Fibroblast of skin of left quadriceps (primary cell): ENCODE measurements at places on chromosomes 4 and X.
A peak's percentile ranks its signal among the peaks of the same experiment; 100 is the strongest.

DNA sequence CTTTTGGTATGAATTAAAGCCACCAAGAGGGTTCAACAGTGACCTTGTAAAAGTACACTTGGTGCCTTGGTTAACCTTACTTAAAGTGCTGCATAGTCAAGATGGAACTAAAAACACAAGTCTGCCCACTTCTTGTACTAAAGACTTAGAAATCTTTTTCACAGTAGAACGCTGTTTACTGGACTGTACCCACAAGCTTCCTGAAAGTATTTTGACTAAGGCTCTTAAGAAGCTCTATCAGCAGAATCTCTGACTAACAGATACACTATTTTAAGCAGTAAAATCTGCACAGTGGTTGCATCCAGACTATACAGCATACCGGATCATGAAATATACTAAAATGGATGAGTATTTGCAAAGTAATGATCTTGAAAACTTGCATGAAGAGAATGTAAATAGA is 7.2 kb downstream of the RAB28 start:
- DNase-seq: peak; percentile 27

GRCh38 chr4:158884280-158884679 is 115.5 kb downstream of the FNIP2 start:
- DNase-seq: no peak

DNA sequence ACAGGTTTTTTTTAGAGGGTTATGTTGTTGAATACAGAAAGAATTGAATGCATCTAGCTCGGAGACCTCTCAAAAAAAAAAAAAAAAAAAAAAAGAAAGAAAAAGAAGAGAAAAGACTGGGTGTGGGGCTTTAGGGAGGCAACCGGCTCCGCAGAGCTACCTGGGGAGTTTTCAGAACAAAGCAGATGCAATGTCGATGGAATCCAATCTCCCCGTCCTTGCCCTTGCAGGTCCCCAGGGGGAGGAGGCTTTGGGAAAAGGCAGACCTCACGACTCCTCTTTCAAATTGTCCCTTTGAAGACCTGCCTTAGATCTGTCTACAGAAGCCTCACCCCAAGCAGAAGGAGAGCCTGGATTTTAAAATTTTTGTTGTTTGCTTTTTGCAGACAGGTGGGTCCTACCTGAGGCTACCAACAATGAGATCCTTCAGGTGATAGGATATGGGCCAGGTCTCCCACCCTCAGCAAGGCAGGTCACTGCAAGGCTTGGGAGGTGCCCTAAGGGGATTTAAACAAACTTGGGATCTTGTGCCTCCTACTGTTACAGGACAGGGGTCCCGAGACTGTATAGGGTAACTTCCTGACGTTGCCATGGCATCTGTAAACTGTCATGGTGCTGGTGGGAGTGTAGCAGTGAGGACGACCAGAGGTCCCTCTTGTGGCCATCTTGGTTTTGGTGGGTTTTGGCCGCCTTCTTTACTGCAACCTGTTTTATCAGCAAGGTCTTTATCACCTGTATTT is 75.2 kb upstream of the PRKX start:
- DNase-seq: no peak

DNA sequence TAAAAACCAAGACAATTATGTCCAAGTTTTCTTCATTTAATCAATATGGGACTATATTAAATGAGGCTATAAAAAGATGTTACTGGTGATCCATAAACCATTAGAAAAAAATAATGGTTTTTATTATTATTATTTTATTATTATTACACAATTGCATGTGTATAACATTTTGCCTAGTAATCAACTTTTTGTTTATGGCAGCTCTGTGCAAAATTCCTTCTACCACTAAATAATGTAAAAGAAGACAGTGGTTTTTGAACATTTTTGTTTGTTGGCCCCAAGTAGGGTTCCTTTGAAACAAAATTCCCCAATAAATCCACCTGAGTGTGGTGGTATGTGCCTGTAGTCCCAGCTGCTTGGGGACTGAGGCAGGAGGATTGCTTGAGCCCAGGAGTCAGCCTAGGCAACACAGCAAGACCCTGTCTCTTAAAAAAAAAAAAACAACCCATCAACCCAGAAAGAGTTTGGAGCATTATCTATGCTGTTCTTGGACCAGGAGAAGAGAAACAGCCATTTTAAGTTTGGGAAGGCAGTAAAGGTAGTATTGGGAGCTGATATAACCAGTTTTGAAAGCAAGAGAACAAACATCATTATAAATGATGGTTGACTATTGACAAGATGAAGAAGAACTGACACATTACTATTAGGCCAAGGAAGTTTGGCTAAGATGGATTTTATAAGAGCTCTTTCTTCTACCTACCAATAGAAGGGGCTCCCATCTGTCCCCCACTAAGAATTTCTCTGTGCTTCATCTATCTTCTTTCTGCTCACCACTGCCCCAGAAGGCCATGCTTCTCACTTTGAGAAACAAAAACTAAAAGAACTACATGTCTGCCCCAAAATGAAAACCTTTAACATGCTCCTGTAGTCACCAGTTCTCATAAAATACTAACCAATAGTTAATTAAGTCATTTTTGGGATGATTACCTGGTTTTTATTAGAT is 2.2 kb downstream of the TMEM156 start:
- DNase-seq: no peak

DNA sequence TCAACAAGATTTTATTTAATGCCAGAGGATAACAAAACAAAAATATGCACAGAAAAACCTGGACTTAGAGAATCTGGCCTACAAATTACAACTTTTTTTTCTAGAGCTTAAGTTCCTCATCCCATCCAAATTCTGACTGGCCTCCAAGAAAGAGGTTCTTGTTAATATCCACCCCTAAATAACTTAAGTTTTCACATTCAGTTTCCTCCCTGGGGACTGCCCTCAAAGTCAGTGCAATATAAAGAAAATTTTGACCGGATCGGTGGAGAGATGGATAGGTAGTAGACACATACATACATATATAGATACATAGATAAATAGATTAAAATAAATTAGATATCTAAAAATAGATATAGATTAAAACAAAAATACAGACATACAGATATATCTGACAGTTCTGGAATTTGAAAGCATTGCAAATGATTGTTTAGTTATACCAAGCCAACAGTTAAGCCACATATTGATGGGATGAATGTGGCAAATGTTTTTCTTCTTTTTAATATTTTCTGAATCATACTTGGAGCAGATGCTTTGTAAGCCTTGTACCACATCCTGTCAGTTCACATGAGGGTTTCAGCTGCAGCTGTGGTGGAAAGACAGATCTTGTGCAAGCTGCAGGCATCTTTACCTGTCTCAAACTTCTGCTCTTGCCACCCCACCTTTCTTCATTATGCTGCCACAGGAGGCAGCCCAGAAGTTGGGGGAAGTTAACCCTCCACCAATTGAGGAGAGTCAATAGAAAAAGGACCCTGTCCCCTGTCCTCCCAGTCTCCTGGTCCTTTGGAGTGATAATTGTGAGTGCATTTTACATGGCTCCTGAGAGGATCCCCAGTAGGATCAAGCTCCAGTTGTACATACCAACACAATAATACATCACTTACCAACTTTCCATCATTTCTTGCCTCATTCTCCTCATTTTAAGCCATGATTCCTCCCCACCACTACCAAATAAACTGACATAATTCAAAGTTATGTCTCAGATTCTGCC is 58.5 kb upstream of the PRDM8 start:
- peak; percentile 44 for DNase-seq

DNA sequence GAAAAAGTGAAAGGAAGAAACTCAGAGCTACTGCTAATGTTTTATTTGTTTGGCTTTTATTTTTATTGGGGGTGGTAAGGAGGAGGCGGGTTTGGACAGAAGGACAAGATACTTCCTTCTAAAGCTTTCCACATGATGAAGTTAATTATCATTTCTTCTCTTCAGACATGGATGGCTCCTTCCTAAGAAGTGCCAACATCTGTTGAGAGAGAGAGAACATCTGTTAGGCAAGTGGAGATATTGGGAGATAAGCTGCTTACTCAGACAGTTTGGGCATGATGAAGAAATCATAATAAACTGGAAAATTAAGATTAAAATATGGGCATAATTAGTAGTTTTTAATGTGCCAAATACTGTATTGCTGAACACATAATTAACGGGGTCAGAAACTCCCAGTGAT is 535.7 kb upstream of the INTU start:
- no peak for DNase-seq

GRCh38 chr4:137310593-137311490 is 221.5 kb downstream of the PCDH18 start:
- peak; percentile 86 for DNase-seq

GRCh38 chr4:163988865-163989264 is 494.4 kb downstream of the TMA16 start:
- DNase-seq: no peak

- no peak for DNase-seq
Measured at GRCh38 chr4:39349326-39349725, 16.8 kb downstream of the RFC1 start.

DNA sequence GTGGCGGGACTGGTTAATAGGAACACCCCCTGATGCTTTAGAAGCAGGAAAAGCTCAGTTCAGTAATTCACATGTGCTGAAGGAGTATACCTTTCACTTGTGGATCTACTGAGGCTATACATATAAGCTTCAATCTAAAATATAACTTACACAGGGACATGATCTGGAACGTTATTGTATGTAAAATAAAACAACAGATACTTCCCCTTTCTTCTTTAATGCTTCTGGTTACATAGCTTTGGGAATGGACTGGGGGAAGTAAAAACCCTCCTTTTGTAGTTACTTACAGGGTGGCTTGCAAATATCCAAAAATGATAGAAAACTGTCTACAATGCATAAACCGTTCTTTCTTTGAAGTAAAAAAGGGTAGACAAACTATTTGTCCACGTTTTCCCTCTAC is 1.9 kb downstream of the FGG start:
- DNase-seq: no peak

DNA sequence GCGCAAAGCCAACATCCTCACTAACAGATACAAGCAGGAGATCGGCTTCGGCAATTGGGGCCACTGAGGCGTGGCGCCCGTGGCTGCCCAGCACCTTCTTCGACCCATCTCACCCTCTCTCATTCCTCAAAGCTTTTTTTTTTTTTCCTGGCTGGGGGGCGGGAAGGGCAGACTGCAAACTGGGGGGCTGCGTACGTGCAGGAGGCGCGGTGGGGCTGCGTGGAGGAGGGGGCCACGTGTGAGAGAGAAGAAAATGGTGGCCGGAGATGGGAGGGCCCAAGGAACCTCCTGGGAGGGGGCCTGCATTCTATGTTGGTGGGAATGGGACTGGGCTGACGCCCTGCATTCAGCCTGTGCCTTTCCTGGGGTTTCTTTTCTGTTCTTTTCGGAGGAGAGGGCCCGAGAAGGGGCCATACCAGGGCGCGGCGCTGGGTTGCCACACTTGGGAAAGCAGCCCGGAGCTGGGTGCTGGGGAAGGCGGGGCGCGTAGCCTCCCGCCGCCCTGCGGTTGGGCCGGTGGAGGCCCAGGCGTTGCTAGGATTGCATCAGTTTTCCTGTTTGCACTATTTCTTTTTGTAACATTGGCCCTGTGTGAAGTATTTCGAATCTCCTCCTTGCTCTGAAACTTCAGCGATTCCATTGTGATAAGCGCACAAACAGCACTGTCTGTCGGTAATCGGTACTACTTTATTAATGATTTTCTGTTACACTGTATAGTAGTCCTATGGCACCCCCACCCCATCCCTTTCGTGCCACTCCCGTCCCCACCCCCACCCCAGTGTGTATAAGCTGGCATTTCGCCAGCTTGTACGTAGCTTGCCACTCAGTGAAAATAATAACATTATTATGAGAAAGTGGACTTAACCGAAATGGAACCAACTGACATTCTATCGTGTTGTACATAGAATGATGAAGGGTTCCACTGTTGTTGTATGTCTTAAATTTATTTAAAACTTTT is 4.5 kb downstream of the MID1IP1 start:
- DNase-seq: no peak

GRCh38 chr4:128461291-128462102 is 173.9 kb upstream of the PGRMC2 start:
- peak; percentile 63 for DNase-seq

- no peak for DNase-seq
Measured at GRCh38 chrX:151754641-151755215, 20.2 kb downstream of the CNGA2 start.

DNA sequence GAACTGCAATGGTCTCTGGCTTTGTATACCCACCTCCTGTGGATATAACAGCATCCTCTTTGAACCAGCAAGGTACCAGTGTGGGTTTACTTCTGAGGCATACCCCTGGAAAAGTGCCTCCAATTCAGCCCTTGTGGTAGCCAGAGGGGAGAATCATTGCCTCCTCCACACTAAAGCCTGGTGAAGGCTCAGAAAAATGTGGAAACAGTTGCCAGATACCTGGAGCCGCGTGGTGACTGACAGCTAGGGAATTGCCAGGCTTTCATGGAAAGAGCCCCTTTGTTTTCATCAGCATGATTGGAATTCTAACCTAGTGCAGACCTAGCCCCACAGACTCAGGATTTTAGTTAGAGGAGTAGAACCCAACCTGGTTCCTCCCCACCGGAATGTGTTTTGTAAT is 168.6 kb upstream of the KLF3 start:
- DNase-seq: no peak

- DNase-seq: no peak
Measured at GRCh38 chr4:152015597-152016302, 254.9 kb upstream of the GATB start.

DNA sequence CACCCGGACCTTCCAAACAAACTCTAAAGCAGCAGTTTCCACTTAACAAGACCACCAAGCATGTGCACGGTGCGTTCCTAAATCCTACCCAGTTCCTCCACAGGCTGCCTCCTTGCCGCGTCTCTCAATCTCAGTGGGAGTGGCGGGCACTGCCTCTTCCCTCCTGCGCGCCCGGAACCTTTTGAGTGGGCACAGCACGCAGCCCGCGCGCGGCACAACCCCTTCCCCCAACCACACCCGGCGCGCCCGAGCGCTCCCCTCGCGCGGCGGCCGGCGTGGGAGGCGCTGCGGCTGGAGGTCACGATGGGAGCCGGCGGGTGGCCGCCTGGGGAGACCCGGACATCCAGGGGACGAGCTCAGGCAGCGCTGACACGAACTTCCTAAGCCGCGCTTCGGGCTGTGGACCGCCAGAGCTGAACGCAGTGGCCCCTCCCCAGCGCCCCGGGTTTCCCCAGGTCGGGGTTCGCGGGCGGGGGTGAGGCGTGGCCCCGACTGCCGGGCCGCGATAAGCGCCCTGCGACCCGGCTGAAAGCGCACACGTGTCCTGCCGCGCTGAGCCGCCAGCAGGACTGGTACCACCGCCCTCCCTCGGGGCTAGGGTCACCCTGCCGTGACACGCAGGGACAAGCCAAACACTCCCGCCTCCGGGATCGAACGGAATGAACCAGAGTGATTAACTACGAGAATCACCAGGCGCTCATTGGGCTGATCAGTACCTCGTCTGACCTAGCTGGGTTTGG is at the start of gene ABCG2:
ABCG2 (minus strand) TSS at position 151 of the 740 bp plus-strand sequence. CDS start 18,644 bp downstream, outside the sequence.
- DNase-seq: peak; percentile 48

- DNase-seq: no peak
Measured at GRCh38 chr4:90171491-90171890, 44.3 kb downstream of the CCSER1 start.
